Prostate gland (tissue), 2 donors: ENCODE measurements at places on chromosomes 1 and 21. TPM values are rescaled to one million over a fixed set of nuclear protein-coding genes. Genes with fewer than 3 reads are reported as not detected.

GATAD2B gene
- 29.7 TPM for total RNA-seq

CHI3L1 gene
- total RNA-seq, result 1.4 TPM

ATF3 gene
- 14.8 TPM for total RNA-seq

OR2T33 gene
- total RNA-seq, result not detected

RHBDL2 gene
- total RNA-seq, result 3.5 TPM

NPHS2 gene
- not detected for total RNA-seq

FAM177B gene
- total RNA-seq, result 0.23 TPM
